Gastroesophageal sphincter (tissue), 4 donors: ENCODE measurements at places on chromosomes 5 and 9.

DNA sequence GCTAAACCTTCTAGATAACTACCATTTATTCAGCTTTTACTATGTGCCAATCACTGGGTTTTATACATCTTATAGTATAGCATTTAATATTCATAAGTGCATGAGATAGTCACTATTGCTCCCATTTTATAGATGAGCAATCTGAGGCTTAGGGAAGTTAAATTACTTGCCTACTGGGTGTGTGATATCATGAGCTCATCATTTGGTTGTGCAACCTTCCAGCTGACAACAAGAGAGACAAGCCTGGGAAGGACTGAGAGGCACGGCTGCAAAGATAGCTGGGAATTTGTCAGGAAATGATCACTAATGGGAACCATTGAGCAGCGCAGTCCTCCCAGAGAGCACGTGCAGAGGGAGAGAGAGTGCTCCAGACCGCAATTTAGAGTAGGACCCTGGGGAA, 481.6 kb upstream of the KIF2A start:
- no peak for ATAC-seq

DNA sequence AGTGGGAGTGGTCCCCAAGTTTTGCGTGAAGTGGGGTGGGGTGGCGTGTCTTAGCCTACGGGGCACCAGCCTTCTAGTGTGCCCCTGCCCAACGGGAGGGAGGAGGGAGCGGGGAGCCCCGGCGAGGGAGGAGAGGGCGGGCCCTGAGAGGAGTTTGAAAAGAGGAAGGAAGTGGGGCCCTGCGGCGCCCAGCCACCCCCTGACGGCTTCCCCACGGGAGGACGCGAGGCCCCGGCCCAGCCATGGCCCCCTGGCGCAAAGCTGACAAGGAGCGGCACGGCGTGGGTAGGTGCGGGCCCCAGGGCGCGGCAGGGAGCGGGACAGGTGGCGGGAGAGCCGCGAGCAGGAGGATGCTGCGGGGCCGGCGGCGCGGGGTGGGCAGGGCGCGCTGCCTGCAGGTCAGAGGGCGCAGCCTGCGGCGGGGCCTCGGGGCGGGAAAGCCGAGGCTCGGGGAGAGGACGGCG, at the start of gene DOCK2:
Gene DOCK2, plus strand, starts transcription at position 191 of the 464 bp plus-strand sequence. Its CDS starts 52 bp downstream, at position 243.
- ATAC-seq, result peak; percentile 71

GRCh38 chr5:153818626-153819025, 220.1 kb downstream of the FAM114A2 start:
- ATAC-seq, result no peak

GRCh38 chr5:154039458-154039829, 677 bp downstream of the MFAP3 start:
- no peak for ATAC-seq

- no peak for ATAC-seq
Observed at GRCh38 chr5:54275361-54275760, 35.0 kb downstream of the ARL15 start.

DNA sequence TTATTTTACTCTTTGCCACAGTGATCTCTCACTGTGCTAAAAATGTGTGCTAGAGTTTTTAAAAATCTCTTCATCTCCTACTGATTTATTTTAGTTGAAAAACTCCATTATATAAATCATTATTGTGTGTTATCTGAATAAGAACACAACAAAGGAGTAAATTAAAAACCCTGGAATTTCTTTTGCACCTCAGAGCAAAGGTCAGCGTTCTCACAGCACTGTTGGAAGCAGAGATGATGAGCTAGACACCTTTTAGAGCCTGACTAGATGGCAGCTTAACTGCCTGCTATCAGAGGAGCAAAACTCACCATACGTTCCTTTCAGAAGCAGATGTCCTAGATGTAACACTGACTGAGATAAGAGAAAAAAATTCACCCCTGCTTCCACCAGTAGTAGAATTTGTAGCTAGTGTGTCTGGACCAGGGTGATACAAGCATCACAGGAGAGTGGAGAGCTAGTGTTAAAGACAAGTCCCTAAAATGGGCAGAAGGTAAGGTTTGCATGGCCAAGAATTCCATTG, 147.1 kb downstream of the ENTREP1 start:
- no peak for ATAC-seq

- no peak for ATAC-seq
Observed at GRCh38 chr5:231661-232060, 13.5 kb downstream of the SDHA start.

DNA sequence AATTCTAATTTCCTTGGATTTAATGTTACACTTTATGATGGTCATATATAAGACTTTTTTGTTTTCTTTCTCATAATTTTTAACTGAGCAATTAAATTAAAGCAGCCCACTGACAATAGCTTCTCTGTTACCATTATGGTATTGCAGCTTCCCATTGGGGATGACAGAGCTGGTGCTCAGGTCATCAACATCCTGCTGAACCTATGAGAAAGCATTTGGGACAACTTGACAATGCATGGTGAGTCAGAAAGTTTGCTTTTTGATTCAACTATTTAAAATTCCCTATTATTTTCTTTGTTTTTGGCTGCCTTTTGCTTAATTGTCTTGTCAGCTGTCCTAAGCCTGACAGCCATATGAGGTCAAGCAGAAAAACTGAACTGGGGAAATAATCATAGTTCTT, 487.4 kb upstream of the RIOK2 start:
- ATAC-seq, result no peak

- ATAC-seq, result peak; percentile 10
Observed at GRCh38 chr5:156476158-156476551, 149.2 kb downstream of the SGCD start.

GRCh38 chr5:138563340-138564118, 11.7 kb downstream of the HSPA9 start:
- ATAC-seq, result no peak

DNA sequence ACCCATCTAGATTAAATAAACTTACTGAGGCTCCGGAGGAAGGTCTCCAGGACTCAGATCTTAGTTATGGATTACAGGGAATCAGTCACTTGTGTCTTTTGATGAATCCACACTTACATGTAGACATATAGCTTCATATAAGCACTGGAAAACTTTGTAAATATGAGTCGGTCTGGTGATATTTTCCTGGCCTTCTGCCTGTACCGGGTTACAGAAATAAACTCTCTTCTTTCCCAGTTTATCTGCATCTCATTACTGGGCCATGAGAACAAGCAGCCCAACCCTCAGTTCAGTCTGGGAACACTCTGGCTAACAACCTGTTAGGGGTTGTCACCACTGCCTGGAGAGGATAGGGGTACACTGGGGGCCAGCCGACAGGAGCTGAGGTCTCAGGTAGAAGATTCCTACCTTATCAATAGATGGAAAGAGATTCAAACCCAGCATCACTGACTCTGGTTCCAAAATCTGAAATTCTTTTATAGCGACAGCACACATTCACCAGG, 59.1 kb downstream of the THBS4 start:
- ATAC-seq, result no peak

GRCh38 chr9:77935974-77936373, 95.6 kb downstream of the GNAQ start:
- ATAC-seq, result no peak

GRCh38 chr9:94734054-94734754, 7.7 kb downstream of the AOPEP start:
- ATAC-seq, result no peak

GRCh38 chr5:17433406-17433805, 64.6 kb upstream of the TAF11L2 start:
- ATAC-seq, result no peak
